ENCODE measurements at places on chromosomes 16 and 17.

DNA sequence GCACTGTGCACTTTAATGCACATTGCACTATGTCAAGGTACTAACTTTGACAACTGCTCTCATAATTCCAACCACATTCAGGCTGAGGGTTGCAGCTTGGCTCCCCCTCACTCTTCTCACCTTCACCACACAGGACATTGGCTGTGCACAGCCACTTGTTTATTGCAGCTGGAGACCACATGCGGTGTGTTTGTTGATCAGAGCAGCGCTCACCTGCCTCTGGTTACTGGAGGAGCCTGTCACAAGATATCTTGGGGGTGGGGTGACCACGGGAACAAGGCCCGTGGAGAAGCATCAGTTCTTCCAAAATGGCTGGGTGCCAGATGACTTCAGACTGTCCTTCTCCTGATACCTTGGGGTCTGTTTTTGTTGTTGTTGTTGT is 10.6 kb upstream of the CCL5 start:
- H3K4me1 ChIP-seq, result peaks cover 8% of the 10 kb centered on the region
- H3K36me3 ChIP-seq, result no peaks in the 10 kb centered on the region
- no peak overlapping the region for H3K27ac ChIP-seq
- no peak overlapping the region for H3K4me3 ChIP-seq
- no peaks in the 10 kb centered on the region for H3K27me3 ChIP-seq

DNA sequence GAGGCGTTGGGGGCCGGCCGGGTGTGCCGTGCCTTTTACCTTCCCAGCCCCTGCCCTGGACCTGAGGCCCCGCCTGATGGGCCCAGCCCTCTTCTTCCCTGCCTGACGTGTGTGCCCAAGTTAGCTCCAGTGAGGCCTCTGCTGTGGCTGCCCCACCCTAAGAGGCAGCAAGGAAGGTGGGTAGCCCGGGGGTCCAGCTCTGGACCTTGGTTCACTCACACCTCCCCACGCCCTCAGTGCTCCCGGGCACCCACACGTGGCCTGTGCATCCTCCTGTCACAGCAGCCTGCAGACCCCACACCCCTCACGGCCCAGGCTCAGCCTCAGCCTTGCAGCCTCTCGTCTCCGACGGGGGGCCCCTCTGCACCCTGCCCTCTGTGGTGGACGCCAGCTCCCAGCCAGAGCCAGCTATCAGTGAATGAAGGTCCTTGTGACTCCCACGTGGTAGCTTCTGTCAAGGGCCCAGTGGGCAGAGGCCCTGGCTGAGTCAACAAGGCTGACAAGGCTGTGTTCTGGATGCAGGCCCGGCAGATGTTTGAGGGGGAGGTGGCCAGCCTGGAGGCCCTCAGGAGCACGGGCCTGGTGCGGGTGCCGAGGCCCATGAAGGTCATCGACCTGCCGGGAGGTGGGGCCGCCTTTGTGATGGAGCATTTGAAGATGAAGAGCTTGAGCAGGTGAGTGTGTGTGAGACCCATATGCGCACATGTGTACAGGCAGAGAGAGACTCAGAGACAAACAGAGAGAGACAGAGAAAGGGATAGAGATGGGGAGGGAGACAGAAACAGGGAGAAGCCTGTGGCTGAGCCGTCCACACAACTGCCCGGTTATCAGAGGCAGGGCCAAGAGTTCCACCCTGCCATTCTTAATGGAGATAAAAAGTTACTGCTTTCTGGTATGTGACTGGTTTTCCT is 2.8 kb downstream of the FN3K start:
- H3K36me3 ChIP-seq, result peaks cover 5% of the 10 kb centered on the region
- peaks cover 6% of the 10 kb centered on the region for H3K4me1 ChIP-seq
- DNase-seq, result no peak
- H3K27me3 ChIP-seq, result no peaks in the 10 kb centered on the region
- H3K27ac ChIP-seq, result no peak overlapping the region

DNA sequence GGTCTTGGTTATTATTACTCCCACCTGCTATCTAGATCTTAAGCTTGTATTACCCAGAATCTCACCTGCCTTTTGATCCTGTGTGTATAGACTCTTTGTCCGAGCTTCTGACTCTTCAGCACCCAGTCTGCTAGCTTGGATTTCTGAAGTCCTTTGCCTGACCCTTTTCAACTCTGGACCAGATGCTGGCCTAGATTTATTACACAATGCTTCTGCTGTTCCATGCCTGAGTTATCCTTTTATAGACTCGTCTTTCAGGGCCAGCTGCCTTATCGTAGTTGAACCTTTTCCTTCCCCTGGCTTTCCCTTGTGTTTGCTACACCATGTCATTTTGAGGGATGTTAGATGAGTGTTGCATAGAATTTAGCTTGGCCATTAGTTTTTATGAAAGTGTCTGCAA is 32.6 kb downstream of the RHOT1 start:
- H3K4me1 ChIP-seq, result no peaks in the 10 kb centered on the region
- H3K27me3 ChIP-seq, result no peaks in the 10 kb centered on the region
- peaks cover 9% of the 10 kb centered on the region for H3K36me3 ChIP-seq
- no peak for DNase-seq

DNA sequence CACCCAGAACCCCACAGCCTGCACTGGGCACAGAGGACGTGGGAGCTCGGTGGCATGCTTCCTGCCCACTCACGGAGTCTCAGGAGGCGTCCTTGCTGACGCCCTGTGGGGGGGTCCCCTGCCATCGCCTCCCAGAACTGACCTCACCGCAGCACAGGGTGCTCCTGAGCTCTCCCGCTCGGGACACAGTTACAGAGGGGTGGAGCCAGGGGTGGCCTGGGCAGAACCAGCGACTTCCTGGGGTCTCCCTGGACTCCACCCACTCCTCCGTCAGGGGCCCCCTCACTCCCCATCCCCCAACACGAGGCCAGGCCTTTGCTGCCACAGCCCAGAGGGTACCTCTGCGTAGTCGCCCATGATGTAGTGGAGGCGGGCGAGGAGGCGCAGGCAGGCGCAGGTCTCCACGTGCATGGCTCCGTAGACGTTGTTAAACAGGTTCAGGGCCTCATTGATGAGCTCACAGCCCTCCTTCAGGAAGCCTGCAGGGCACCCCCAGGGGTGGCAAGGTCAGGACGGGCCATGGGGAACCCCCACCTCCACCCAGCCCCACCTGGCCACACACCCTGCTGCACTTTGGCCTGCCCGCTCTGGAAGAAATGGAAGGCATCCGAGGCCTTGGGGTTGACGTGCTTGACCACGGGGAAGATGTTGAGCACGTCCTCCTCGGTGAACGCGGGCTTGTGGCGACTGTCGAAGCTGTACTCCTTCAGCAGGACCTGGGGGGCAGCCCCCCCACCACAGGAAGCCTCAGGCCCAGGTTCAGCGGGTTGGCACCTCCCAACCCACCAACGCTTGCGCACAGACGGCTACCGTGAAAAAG is 17.8 kb downstream of the CLUH start:
- DNase-seq, result no peak
- no peak overlapping the region for H3K27ac ChIP-seq
- no peaks in the 10 kb centered on the region for H3K4me1 ChIP-seq

- H3K4me1 ChIP-seq, result peaks cover 3% of the 10 kb centered on the region
- H3K27ac ChIP-seq, result no peak overlapping the region
- no peaks in the 10 kb centered on the region for H3K36me3 ChIP-seq
- no peak overlapping the region for H3K4me3 ChIP-seq
- DNase-seq, result no peak
These were observed 10.7 kb upstream of the ZFPM1 start for GRCh38 chr16:88442383-88442726.

DNA sequence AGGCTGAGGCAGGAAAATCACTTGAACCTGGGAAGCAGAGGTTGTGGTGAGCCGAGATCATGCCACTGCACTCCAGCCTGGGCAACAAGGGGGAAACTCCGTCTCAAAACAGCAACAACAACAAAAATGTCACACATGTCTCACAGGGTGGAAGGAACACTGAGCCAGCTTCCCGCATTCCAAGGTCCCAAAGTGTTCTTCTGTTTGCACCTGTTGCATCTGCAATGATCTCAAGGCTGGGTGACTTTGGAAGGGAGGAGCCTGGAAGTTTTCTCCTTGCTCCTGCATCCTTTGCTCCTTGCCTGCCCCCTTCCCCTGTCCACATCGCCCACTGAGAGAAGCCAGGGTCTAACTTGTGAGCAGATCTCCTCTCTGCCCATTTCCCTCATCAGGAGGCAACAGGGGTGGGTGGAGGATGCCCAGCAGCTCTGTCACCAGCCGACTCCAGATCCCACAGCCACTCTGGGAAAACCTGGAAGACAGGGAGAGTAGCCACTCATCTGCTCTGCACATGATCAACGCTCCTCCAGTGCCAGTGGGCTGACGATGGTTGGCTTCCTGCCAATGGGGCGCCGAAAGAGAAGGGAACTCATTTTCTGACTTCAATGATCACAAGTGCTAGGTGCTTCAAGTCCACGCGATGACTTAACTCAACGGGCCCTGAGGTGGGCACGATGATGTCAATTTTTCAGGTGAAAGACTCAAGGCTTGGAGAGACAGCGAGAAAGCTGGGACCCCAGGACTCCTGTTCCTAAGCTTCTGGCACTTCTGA is 12.6 kb downstream of the CHST6 start:
- no peaks in the 10 kb centered on the region for H3K4me1 ChIP-seq
- H3K27ac ChIP-seq, result no peak overlapping the region
- no peak overlapping the region for H3K4me3 ChIP-seq
- peaks cover 2% of the 10 kb centered on the region for H3K27me3 ChIP-seq

GRCh38 chr17:40327244-40327729 is 18.3 kb downstream of the RARA start:
- peaks cover 41% of the 10 kb centered on the region for H3K4me1 ChIP-seq
- DNase-seq, result no peak
- H3K27me3 ChIP-seq, result no peaks in the 10 kb centered on the region
- H3K27ac ChIP-seq, result no peak overlapping the region

GRCh38 chr16:80387318-80387921 is 153.4 kb upstream of the DYNLRB2 start:
- H3K27me3 ChIP-seq, result no peaks in the 10 kb centered on the region
- DNase-seq, result no peak
- H3K27ac ChIP-seq, result no peak overlapping the region
- no peak overlapping the region for H3K4me3 ChIP-seq
- no peaks in the 10 kb centered on the region for H3K4me1 ChIP-seq
- no peaks in the 10 kb centered on the region for H3K36me3 ChIP-seq

- H3K4me1 ChIP-seq, result no peaks in the 10 kb centered on the region
- H3K4me3 ChIP-seq, result no peak overlapping the region
- H3K27ac ChIP-seq, result no peak overlapping the region
- DNase-seq, result no peak
These were observed 299.9 kb upstream of the MYOCD start for GRCh38 chr17:12365805-12366204.

DNA sequence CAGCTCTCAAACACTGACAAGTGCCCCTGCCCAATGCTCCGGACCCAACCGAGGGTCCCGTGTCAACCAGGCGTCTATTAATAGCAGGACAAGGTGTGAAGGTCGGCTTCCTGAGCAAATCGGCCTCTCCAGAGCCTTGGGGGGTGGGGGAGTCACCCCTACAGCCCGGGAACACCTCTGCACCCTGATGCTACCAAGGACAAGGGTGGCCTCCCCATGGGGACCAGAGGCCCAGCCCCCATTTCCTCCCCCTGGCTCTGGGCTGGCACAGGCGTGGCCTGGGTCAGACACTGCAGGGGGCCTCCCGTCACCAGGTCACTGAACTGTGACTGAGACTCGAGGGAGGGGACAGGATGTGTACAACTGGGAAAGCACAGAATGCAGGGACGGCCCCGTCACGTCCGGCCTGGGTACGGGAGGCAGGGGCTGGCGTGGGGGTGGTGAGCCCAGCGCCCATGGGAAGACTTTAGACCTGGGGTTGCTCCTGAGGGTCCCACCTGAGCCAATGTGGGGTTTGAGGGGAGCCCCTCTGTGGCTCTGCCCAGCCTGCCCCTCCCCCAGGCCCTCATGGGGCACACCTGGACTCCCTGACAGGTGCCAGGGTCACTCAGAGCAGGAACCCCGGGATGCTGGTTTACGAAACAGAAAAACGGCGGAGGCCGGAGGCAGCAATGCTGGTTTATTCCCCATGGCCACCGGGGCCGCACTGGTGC is 579 bp upstream of the CYBA start:
- H3K4me3 ChIP-seq, result peak overlapping the region; percentile 28
- DNase-seq, result no peak
- no peaks in the 10 kb centered on the region for H3K27me3 ChIP-seq

DNA sequence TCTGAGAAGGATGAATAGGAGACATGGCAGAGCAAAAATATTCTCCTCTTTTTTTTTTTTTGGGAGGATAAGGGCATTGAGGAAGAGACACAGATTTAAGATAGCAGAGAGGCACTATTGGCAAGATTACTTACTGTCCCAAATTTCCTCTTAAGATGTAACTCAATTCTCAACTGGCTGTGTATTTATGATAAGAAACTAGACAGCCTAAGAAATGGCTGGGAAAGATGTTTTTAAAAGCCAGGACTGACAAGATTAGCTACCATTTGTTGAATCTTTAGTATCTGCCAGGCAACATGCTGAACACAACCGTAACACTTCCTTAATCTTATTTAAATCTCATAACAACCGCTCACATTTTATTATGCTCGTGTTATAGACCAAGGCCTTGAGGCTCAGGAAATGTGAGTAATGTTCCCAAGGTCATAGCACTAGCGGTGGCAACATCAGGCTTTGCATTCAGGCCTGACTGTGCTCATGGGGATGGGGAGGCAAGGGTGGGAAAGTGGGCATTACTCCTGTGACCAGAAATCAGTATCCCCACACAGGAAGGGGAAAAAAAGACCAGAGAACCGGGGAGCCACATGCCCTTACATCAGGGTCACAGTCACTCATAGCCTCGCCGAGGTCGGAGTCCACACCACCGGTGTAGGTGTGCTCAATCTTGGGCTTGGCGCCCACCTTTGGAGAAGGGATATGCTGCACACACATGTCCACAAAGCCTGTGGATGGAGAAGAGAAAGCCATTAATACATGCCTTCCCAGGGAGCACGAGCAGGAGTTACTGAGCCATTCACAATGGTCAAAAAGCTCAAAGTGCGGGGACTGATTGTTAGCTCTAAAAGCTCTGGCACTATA is 15.6 kb downstream of the HIGD1B start:
- H3K4me3 ChIP-seq, result no peak overlapping the region
- H3K27ac ChIP-seq, result no peak overlapping the region
- peaks cover 64% of the 10 kb centered on the region for H3K36me3 ChIP-seq
- no peaks in the 10 kb centered on the region for H3K4me1 ChIP-seq
- no peaks in the 10 kb centered on the region for H3K27me3 ChIP-seq

GRCh38 chr17:27625856-27626255 is 5.1 kb upstream of the LGALS9 start:
- peaks cover under 1% of the 10 kb centered on the region for H3K4me1 ChIP-seq

GRCh38 chr16:69393898-69394849 is 8.4 kb upstream of the TERF2 start:
- no peak overlapping the region for H3K4me3 ChIP-seq
- no peak overlapping the region for H3K27ac ChIP-seq
- DNase-seq, result no peak

- H3K4me3 ChIP-seq, result no peak overlapping the region
- peaks cover 4% of the 10 kb centered on the region for H3K27me3 ChIP-seq
- H3K27ac ChIP-seq, result no peak overlapping the region
- no peaks in the 10 kb centered on the region for H3K36me3 ChIP-seq
- H3K4me1 ChIP-seq, result peaks cover 10% of the 10 kb centered on the region
These were observed 7.0 kb downstream of the TMC8 start for GRCh38 chr17:78137392-78138203.

GRCh38 chr17:2210726-2211125 is 92.9 kb downstream of the SMG6 start:
- no peak for DNase-seq
- H3K36me3 ChIP-seq, result no peaks in the 10 kb centered on the region
- H3K27ac ChIP-seq, result no peak overlapping the region
- H3K27me3 ChIP-seq, result no peaks in the 10 kb centered on the region
- H3K4me1 ChIP-seq, result peaks cover 41% of the 10 kb centered on the region
- no peak overlapping the region for H3K4me3 ChIP-seq

GRCh38 chr17:40068584-40068916 is 5.8 kb downstream of the THRA start:
- H3K27me3 ChIP-seq, result no peaks in the 10 kb centered on the region
- H3K4me1 ChIP-seq, result peaks cover 68% of the 10 kb centered on the region
- peak overlapping the region; percentile 40 for H3K4me3 ChIP-seq
- no peak for DNase-seq
- no peaks in the 10 kb centered on the region for H3K36me3 ChIP-seq
- peak overlapping the region; percentile 16 for H3K27ac ChIP-seq

All from astrocyte (in vitro differentiated cells and primary cell).